ENCODE measurements at places on chromosomes 4 and X. TPM values are rescaled to one million over a fixed set of nuclear protein-coding genes. Genes with fewer than 3 reads are reported as not detected.

- no peak for DNase-seq
Measured at GRCh38 chrX:133390676-133391075, 24.6 kb downstream of the GPC4 start.

DNA sequence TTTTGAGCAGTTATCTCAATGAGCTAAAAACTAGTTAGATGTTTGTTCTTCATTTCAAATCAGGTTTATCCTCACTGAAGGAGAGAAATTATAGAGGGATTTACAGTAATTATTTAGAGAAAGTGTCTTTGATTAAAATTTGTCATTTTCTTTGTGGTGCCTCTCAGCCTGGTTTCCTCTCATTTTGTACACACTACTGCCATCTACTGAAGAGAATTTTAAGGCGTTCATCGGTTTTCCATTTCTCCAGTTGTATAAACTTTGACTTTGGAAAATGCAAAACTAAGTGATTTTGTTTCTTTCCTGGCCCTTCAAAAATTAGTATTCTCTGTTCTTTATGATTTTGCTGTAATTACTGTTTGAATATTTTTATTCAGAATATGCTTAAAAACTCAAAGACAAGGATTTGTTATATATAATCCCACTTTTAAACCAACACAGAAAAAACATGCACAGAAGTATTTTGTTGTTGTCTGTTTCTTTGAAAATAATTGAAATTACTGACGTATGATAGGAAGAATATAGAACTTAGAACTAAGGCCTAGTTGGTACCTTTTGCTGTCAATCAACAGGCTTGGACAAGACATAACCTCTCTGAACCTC, 34.4 kb upstream of the ANXA3 start:
- no peak for DNase-seq

DNA sequence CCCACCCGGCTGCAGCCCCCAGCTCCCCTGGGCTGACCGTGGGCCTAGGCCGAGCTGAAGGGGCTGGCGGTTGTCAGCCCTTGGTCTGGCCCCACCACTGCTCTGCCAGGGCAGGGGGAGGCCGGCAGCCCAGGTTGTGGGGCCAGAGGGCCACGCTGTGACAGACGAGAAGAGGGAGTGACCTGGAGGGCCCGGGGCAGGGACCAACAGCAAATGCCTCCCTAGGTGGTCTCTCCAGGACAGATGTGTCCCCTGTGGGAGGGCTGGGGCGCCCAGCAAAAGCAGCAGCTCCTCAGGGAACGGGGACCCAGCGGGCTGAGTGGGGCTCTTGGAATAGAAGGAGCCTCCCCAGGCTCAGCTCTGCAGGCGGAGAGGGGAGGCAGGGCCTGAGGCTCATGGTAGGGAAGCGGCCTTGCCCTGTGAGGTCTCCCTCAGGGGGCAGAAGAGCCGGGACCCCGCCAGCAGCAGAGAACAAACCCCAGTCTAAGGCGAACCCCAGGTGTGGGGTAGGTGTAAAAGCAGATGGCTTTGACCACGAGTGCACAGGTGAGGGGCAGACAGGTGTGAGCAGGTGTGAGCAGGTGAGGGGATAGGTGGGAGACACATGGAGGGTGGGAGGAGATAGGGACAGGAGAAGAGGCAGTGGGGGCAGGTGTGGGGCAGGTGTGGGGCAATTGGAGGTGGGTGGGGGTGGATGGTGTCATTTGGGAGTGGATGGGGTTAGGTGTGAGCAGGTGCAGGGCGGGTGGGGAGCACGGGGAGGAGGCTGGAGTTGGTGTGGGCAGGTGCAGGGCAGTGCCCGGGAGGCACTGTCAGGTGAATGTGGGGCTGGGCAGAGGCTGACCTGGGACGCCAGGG, 34.1 kb upstream of the SPON2 start:
- DNase-seq, result peak; percentile 4

DNA sequence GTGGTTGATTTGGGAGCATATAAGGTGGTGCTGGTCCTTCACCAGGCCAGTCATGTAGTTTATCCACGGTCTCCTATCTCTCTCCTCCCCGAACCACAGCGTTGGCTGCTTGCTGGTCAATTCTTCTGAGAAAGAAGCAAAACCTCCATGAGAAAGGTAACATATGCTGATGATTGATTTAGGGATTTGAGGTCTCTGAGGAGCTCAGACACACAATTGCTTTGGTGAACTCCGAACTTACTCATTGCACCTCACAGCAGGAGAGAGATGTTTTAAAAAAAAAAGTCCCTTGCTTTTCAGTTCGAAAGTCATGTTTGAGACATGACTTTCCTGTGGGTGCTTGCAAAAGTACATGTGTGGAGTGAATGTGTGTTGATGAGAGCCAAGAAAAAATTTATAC, 100.2 kb downstream of the TSPAN7 start:
- no peak for DNase-seq

GRCh38 chr4:97627750-97628149, 515.5 kb downstream of the STPG2 start:
- no peak for DNase-seq

- DNase-seq, result no peak
Measured at GRCh38 chrX:50799531-50799961, 14.4 kb downstream of the SHROOM4 start.

DNA sequence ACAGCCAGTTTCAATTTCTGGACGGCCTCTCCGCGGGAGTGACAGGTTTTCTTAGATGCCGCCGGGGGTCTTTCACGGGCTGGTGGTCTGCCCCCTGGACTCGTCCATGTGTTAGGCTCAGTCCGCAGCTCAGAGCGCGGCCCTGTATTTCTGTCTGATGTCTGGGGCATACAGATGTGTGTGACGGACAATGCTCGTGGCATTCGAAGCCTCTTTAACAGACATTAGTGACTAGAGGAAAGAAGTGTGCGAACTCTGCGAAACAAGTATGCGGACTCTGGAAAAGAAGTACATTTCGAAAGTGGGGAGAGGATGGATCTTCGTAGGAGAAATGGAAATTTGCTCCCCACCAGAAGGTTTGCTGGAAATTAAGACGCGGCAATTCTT, 793 bp upstream of the DCUN1D4 start:
- DNase-seq, result no peak

The CFAP47 gene
- total RNA-seq, result not detected
